ENCODE measurements at places on chromosomes 3 and 15.

- no peak for DNase-seq
Measured at GRCh38 chr15:67840749-67841512, 1.1 kb upstream of the RNU6-1 start.

- no peak for DNase-seq
Measured at GRCh38 chr15:89801471-89802195, 13.0 kb downstream of the ANPEP start.

DNA sequence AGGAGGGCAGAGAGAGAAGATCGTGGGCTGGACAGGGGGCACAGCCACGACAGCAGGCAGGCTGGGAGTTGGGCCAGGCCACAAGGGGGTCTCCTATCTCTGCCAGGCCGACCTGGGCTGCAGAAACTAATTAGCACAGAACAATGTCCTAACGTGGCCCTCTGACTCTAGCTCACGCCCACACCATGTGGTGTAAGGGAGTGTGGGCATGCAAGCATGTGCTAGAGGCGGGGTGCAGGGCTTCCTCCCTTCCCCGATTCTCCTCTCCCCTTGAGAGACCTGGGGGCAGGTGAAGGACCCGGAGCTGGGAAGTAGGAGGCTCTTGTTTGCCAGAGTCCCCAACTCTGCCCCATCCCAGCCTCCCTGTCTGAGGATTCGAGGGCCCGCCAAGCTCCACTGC, 65.5 kb downstream of the LINGO1 start:
- no peak for DNase-seq

DNA sequence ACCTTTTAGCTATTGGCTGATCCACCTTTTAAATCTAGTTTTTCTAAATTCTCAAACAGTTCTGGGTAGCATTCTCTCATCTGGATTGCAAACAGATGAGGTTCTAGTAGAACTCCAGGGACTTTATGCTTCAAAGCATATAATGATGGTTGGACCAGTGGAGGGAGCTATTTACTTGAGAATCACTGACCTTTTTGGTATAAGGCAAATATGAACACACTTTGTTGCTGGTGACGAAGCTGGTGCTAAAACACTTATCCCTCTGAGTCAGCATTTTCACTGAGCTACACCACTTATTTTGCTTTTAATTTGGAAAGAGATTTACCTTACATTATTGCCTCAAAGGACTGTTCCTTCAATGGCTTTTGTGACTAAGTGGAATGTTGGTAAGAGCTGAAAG, 58.6 kb upstream of the SLITRK3 start:
- DNase-seq = peak; percentile 42

Data from cerebellum (tissue), 4 donors.